ENCODE measurements at places on chromosomes 11 and 22.

DNA sequence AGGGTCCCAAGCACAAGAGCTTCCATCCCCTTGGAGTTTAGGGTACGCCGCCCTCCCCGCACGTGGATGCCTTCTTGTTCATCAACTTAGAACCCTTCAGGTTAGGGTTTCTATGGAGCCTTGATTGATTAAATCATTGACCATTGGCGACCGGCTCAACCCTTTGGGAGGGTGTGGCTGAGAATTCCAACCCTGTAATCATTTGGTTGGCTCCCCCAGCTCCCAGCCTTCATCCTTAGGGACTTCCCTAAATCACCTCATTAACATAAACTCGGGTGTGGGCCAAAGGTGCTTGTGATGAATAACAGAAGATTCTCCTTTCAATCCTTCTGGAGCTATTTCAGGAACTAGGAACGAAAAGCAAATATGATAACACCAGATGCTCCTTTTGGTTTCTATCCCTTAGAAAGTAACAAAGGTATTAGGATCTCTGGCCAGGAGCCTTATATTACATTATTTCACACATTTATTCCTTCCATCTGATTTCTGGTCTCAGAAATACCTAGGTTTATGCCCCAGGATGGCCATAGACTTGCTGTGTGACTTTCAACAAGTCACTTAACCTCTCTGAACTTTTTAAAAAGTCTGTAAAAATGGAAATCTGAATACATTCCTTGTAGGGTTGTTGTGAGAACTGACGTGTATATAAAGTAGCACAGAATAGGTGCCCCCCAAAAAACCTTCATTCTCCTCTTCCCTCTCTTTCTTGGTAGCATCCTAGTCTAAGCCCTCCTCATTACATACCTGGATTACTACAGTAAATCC, 26.8 kb downstream of the MCHR1 start:
- no peak for DNase-seq

- peak; percentile 23 for DNase-seq
Measured at GRCh38 chr11:126862664-126863243, 137.8 kb downstream of the KIRREL3 start.

DNA sequence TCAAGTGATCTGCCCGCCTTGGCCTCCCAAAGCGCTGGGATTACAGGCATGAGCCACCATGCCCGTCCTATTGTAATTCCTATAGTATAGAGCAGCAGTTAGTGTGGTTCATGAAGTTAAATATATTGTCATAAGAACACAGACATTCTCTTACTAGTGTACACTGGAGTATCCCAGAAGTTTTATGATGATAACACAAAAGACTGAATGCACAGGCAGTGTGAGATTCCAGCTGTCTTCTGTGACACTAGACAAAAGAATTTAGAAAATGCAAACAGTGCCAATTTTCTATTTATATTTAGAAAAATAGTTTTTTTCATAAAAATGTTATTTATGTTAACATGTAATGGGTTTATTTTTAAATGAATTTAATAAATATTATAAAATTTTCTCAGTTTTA, 39.4 kb upstream of the RBX1 start:
- DNase-seq: no peak

- no peak for DNase-seq
Measured at GRCh38 chr22:20203142-20203551, 52.3 kb upstream of the CCDC188 start.

DNA sequence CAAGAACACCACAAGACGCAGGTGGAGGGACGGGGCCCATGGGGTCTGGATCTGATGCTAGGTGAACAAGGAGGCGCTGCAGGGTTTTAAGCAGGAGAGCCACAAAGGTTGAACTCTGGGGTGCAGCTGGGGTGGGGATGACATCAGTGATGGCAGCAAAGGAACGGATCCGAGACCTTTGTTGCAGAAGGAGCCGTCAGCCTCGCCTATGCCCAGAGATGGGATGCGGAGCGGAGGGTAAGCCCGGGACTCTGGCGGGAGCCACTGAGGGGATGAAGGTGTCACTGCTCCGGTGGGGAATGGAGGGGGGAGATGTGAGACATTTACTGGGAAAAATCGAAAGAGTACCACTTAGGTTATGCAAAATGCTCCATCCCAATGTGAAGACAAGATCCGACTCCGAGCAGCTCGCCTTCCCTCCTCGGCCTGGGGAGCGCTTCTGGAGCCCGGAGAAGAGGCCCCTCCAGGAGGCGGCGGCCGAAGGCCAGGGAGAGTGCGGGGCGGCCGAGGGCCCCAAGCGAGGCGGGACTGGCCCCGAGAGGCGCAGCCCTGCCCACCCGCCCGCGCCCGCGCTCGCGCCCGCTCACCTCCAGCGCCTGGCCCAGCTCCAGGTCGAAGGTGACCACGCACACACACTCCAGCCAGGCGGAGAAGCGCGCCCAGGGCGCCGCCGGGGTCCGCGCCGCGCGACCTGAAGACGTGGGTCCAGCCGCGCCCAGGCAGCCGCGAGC, 422 bp downstream of the DENND6B start:
- DNase-seq: no peak

DNA sequence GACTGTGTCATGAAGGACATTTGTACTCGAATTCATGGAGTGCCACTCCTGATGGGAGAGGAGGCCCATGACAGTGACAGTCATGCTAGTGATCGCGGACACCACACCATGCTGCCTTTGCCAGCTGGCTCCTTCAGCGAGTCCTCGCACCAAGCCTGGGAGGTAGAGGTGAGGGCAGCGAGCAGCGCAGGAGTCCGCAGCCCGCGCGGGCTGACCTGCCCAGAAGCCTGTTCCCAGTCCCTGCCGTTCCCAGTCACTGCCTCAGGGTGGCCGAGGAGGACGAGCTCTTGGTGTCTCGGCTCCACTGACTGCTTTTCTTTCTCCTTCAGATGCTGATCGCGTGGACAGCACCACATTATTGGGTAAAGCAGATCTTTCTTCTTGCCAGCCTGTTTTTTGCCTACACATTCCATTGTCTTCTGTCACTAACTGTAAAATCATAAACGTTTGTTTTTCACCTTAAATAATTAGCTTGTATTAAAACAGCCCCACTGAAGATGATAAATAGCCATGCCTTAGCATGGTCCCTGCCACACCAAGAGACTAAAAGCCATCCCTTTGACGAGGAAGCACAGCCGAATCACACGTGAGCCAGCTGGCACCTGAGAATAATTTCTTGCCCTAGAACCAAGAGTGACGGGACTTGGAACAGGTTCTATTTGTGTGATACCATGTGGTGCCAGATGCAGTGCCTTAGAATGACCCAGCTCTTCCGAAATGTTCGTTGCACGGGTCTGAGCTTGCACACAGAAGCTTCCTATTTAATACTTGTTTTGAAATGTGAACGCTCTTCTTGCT, 25.5 kb downstream of the FAM118A start:
- no peak for DNase-seq
